ENCODE measurements at places on chromosomes 13 and 19. TPM values are rescaled to one million over a fixed set of nuclear protein-coding genes. Genes with fewer than 3 reads are reported as not detected.

The LILRA1 gene
- not detected for total RNA-seq

The MYADM gene
- total RNA-seq: 34.9 TPM

The U2AF2 gene
- total RNA-seq: 143 TPM

The FCER2 gene
- total RNA-seq: not detected

The ZNF69 gene
- total RNA-seq: not detected

The SUPT5H gene
- 101 TPM for total RNA-seq

GRCh38 chr13:34216256-34216655 is 398.3 kb downstream of the RFC3 start:
- DNase-seq: no peak

GRCh38 chr13:98731925-98732324 is 20.5 kb downstream of the SLC15A1 start:
- DNase-seq: no peak

- DNase-seq: peak; percentile 84
Observed at GRCh38 chr13:67230404-67231288, 510 bp upstream of the PCDH9 start.

GRCh38 chr19:53977429-53977990 is 13.9 kb upstream of the CACNG6 start:
- peak; percentile 95 for DNase-seq

DNA sequence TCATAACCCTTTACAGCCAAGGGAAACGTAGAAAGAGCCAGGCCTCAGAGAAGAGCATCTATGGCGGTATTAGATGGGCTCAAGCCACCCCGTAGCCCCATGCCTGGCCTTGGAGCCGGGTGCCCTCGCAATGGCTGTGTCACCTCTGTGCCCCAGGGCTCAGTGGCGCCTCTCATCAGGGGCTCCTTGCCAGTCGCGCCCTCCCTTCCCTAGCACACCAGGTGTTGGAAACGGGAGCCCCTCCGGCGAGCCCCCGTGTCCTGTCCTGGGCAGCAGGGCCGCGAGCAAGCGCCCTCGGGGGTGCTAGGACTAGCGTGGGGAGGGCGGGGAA is 453 bp downstream of the ZNF256 start:
- no peak for DNase-seq

DNA sequence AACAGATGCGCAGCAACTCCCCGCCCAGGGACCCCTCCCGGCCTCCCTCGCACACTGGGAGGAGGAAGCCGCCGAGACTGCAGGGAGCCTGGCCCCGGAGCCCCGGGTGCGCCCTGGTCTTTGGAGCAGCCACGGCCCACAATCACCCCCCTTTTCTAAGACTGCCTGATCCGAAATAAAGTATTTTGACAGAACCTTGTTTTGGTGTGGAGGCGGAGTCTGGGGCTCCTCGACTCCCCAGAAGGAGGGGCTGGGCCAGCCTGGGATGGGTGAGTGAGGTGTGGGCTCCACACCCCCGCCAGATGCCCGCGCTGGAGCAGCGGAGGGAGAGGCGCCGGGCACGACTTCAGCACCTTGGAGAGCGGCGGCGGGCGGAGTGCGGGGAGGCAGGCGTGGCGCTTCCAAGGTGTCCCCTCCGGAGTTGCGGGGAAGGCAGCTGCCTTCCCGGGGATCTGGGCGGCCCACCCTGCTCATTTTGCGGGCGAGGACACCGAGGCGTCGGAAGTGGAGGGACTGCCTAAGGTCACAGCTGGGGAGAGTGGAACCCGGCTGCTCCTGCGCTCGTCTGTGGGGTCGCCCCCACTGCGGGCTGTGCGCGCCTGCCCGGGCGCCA is 9.4 kb downstream of the SIRT6 start:
- DNase-seq: peak; percentile 38

- no peak for DNase-seq
Observed at GRCh38 chr19:21559444-21559843, 54.0 kb downstream of the ZNF429 start.

Measured in A172 (cell line).